ENCODE measurements at places on chromosomes 5 and 9. TPM values are rescaled to one million over a fixed set of nuclear protein-coding genes. Genes with fewer than 3 reads are reported as not detected.
A peak's percentile ranks its signal among the peaks of the same experiment; 100 is the strongest.

DNA sequence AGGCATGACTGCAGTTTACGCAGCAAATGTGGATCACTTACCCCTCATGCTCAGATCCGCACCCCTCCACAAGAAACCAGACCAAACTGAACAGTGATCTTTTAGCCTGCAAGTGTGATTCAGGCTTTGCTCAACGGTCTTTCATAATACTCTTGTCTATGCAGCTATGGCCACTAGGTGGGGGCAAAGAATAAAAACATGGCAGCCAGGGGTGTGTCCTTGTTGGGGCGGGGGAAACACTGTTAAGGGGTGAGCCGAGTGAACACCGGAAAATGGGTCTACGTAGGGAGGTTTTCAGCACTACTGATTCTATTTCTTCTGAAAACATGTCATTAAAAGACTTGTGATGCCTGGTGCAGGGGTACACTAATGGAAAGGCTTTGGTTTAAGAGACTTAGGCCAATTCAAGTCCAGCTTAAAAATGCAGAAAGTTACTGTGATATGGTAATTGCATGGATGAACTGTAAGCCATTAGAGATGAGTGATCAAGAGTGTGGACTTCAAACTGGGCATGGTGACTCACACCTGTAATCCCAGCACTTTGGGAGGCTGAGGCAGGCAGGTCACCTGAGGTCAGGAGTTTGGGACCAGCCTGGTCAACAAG, 49.9 kb upstream of the GPR151 start:
- H3K27ac ChIP-seq, result 0 out of 2 replicates have a peak overlapping the region, but pooled peaks have one; percentile 44
- H3K27me3 ChIP-seq, result no peaks in the 10 kb centered on the region
- DNase-seq, result peak; percentile 69
- no peak overlapping the region for H3K4me3 ChIP-seq

GRCh38 chr5:168341178-168341577, 49.7 kb downstream of the WWC1 start:
- DNase-seq, result no peak
- no peak overlapping the region for H3K4me3 ChIP-seq
- peaks cover 12% of the 10 kb centered on the region for H3K36me3 ChIP-seq
- H3K4me1 ChIP-seq, result peaks cover 60% of the 10 kb centered on the region

DNA sequence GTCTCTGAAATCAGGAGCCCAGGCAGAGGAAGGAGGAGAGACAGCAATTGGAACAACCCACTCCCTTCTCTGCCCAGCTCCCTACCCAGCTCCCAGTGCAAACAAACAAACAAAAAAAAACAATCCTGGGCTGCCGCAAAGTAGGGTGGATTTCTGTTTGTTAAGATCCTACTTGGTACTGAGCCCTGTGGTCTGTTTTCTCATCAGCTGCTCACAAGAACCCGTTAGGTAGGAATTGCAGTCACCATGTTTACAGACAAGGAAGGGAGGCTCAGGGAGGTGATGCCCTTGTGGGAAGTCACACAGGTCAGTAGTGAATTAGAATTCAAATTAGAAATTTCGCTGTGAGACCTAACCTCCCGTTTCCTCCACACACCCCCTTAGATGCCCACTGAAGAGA, 128.8 kb upstream of the RAD23B start:
- peaks cover 9% of the 10 kb centered on the region for H3K4me1 ChIP-seq
- no peak overlapping the region for H3K27ac ChIP-seq
- H3K27me3 ChIP-seq, result no peaks in the 10 kb centered on the region

GRCh38 chr5:111563031-111563822, 50.9 kb upstream of the STARD4 start:
- peaks cover 11% of the 10 kb centered on the region for H3K36me3 ChIP-seq
- H3K27me3 ChIP-seq, result no peaks in the 10 kb centered on the region
- no peak overlapping the region for H3K4me3 ChIP-seq
- DNase-seq, result no peak
- no peak overlapping the region for H3K27ac ChIP-seq

- H3K4me1 ChIP-seq, result no peaks in the 10 kb centered on the region
- H3K36me3 ChIP-seq, result no peaks in the 10 kb centered on the region
- no peak for DNase-seq
- peaks cover 3% of the 10 kb centered on the region for H3K27me3 ChIP-seq
- H3K27ac ChIP-seq, result no peak overlapping the region
These were observed 500.4 kb upstream of the PAPPA start for GRCh38 chr9:115653171-115653606.

- H3K4me1 ChIP-seq, result peaks cover 8% of the 10 kb centered on the region
- no peak overlapping the region for H3K4me3 ChIP-seq
- H3K27me3 ChIP-seq, result peaks cover 21% of the 10 kb centered on the region
- H3K27ac ChIP-seq, result no peak overlapping the region
- peak; percentile 43 for DNase-seq
These were observed 7.9 kb downstream of the SLC6A3 start for GRCh38 chr5:1437226-1437829.

GRCh38 chr5:181235323-181235688, 8.4 kb downstream of the RACK1 start:
- H3K4me1 ChIP-seq, result peaks cover 18% of the 10 kb centered on the region
- H3K36me3 ChIP-seq, result peaks cover 62% of the 10 kb centered on the region

GRCh38 chr5:166270712-166271111, 2020.7 kb upstream of the WWC1 start:
- H3K27me3 ChIP-seq, result no peaks in the 10 kb centered on the region
- H3K4me1 ChIP-seq, result peaks cover 18% of the 10 kb centered on the region
- H3K27ac ChIP-seq, result no peak overlapping the region
- no peak for DNase-seq
- H3K4me3 ChIP-seq, result no peak overlapping the region

DNA sequence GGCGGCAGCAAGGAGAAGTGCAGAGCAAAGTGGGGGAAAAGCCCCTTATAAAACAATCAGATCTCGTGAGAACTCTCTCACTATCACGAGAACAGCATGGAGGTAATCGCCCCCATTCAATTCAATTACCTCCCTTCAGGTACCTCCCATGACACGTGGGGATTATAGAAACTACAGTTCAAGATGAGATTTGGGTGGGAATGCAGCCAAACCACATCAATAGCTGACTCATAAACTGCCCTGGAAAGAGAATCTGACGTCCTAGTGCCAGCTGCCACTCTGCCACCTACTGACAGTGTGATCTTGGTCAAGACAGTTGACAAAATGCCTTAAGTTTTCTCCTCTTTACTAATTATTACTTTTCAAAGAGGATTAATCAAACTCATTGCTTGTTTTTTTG, 128.3 kb downstream of the GPBP1 start:
- peaks cover 8% of the 10 kb centered on the region for H3K4me1 ChIP-seq
- no peak for DNase-seq
- H3K27me3 ChIP-seq, result no peaks in the 10 kb centered on the region

DNA sequence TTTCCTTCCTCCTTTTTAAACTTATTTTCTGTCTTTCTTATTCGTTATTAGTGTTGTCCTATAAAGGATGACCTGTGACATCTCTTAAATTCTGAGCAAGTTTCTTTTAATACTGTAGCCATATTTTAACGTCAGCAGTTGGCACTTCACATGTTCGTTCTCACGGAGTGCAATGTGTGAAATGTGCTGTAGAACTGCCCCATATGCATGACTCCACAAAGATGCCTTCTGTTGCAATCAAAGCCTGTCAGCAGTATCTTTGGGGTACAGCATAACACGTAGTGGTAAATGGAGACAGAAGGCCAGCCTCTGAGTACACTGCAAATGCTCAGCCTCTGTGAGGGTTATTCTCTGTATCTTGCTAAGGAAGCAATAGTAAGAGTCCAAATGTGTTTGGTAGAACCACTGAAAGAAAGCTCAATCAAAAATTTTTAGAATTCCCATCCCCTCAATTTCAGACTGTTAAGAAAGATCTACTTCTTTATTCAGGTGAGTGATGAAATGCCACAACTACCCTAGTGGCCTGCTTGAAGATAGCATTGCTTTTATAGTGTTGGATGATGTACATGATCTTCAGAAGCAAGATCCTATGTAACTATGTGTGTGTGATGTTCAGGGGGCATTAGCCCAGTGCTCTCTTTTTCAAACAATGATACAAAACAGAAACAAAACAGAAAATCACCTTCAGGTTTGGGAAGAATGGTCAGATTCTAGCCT, 277.7 kb downstream of the TMEM167A start:
- H3K36me3 ChIP-seq, result no peaks in the 10 kb centered on the region
- no peak overlapping the region for H3K27ac ChIP-seq
- H3K4me1 ChIP-seq, result peaks cover 29% of the 10 kb centered on the region
- no peak for DNase-seq
- no peak overlapping the region for H3K4me3 ChIP-seq
- no peaks in the 10 kb centered on the region for H3K27me3 ChIP-seq

- H3K27me3 ChIP-seq, result no peaks in the 10 kb centered on the region
- no peaks in the 10 kb centered on the region for H3K36me3 ChIP-seq
- DNase-seq, result no peak
These were observed 22.8 kb upstream of the LPCAT1 start for GRCh38 chr5:1546556-1546955.

GRCh38 chr5:171845040-171845630, 59.5 kb downstream of the SMIM23 start:
- DNase-seq, result no peak
- H3K4me1 ChIP-seq, result no peaks in the 10 kb centered on the region
- no peaks in the 10 kb centered on the region for H3K36me3 ChIP-seq

GRCh38 chr9:14907360-14907685, 2.9 kb downstream of the FREM1 start:
- no peaks in the 10 kb centered on the region for H3K36me3 ChIP-seq
- no peak overlapping the region for H3K4me3 ChIP-seq
- H3K27me3 ChIP-seq, result no peaks in the 10 kb centered on the region
- peaks cover 35% of the 10 kb centered on the region for H3K4me1 ChIP-seq

DNA sequence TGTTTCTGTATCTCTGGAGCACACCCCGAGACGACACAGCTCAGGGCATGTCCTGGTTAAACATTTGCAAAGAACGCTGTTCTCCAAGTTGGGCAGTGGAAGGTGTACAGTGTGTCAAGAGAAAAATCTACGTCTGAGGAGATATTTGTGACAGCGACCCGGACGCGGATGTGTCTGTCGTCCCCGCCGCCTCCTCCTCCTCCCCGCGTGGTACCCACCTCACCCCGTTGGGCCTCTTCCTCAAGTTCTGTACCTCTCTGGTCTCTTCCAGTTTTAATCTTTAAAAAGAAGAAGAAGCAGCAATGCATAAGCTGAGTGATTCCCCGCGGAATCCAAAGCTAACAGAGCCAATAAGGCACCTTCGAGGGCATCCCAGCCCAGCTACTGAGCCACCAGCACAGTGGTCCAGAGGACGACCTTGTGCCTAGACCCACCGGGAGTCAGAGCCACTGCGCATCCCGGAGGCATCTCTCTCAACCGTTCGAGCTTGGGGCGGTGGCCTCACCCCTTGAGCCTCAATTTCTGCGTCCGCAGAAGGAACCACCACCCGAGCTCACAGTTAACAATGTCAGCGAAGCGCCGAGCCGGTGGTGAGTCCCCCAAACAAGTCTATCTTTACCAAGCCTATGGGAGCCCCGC, 467 bp downstream of the C9orf78 start:
- H3K36me3 ChIP-seq, result peaks cover 24% of the 10 kb centered on the region
- no peaks in the 10 kb centered on the region for H3K27me3 ChIP-seq
- H3K4me1 ChIP-seq, result peaks cover 51% of the 10 kb centered on the region
- H3K4me3 ChIP-seq, result peak overlapping the region; percentile 99
- peak overlapping the region; percentile 98 for H3K27ac ChIP-seq

Gene MEGF10
- 24.5 TPM for total RNA-seq

Gene TICAM2
- total RNA-seq, result 1.0 TPM

DNA sequence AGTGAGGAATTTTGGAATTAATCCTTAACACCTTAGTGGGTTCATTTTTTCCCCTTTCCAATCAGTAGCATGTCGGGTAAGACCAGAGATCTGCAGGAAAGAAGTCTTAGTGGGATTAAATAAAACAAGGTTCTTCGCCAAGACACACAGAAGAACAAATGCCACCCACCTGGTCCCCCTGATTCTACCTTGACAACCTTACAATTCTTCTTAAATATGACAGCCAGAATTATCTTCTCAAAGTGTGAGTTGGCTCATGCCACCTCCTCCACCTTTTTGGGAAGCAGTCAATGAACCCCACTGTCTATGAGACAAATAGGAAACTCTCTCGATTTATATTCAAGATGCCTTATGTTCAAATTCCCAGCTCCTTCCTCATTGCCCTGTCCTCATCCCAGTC, 105.1 kb downstream of the BRINP1 start:
- DNase-seq, result no peak
- H3K27ac ChIP-seq, result no peak overlapping the region

Gene ANGPTL2
- 4.5 TPM for total RNA-seq

DNA sequence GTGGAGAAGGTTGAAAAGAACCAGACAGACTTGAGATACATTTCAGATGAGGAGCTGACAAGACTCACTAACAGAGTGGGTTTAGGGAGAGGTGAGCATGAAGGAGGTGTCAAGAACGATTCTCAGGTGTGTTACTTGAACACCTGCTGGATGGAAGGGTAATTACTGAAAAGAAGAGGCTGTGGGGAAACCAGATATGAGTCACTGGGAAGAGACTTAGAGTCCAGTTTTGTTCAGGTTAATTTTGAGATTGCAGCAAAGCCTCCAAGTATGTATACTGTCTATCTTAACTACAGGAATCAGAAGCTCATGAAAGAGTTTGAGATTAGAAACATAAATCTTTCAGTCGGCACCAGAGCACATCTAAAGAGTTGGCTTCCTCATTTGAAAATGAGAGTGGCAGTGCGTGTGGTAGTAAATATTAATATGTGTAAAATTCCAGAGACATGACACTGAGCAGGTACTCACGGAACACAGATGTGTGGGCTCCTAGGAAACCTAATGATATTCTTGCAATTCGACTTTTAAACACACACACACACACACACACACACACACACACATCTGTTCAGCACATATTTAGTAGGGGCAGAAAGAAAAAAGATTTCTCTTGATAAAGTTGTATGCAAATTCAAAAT, 197.1 kb downstream of the CDH18 start:
- no peaks in the 10 kb centered on the region for H3K36me3 ChIP-seq
- H3K27ac ChIP-seq, result no peak overlapping the region
- H3K27me3 ChIP-seq, result no peaks in the 10 kb centered on the region
- no peak overlapping the region for H3K4me3 ChIP-seq

GRCh38 chr5:96734871-96735325, 72.7 kb downstream of the CAST start:
- peaks cover 26% of the 10 kb centered on the region for H3K4me1 ChIP-seq
- no peak for DNase-seq
- no peaks in the 10 kb centered on the region for H3K27me3 ChIP-seq
- H3K36me3 ChIP-seq, result peaks cover 8% of the 10 kb centered on the region

Gene AKNA
- total RNA-seq, result 29.3 TPM

DNA sequence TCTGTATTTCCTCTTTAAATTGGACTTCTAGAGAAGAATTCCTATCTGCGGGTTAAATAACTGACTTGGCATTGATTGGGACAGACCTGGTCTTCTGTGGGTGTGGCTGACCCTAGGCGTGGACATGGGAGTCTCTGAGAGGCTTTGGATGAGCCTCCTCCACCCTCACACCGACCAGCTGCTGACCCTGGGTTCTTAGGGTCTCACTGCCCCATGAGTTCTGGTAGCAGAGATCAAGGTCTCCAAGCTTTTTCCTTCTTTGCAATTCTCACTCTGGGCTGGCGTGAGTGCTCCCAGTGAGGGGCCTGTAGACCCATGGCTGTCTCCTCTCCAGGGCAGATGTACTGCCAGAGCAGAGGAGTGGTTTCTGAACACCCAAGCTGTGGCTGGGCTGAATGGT, 41.6 kb upstream of the PITX1 start:
- H3K36me3 ChIP-seq, result no peaks in the 10 kb centered on the region
- DNase-seq, result no peak
